ENCODE measurements at places on chromosomes 5 and 9.

GRCh38 chr9:112076814-112077213 is 98.3 kb downstream of the SUSD1 start:
- DNase-seq: no peak

- no peak for DNase-seq
Measured at GRCh38 chr9:3398232-3398648, 127.6 kb downstream of the RFX3 start.

DNA sequence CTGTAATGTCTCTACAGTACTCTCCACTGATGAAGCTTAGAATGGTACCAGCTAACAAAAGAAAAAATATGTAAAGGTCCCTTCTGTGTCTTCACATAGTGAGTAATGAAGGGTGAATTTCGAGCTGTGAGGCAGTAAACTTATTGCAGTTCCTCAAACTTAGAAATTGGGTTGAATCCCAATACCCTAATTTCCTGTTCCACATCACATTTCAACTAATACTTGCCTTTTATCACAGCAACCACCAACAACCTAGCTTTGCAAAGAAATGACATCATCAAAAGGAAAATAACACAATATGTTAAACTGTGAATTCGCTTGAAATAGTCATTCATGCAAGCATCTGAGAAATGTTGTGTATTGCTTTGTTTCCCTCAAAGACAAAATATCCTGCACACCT is 9.4 kb upstream of the TNFAIP8 start:
- DNase-seq: no peak

GRCh38 chr5:121273833-121274433 is 577.7 kb upstream of the FTMT start:
- no peak for DNase-seq

DNA sequence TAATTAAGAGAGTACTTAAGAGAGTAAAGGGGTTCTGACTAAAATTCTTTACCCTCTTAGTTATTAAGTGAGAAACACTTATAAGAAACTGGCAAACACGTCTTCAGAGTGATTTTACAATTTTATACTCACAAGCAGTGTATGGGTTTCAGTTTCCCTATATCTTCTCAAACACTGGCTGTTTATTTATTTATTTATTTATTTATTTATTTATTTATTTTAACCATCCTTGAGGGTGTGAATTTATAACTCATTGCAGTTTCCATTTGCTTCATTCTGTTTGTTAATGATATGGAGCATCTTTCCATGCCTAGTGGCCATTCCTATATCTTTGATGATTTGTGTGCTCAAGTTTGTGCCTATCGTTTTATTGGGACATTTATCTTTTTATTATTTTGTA is 68.0 kb upstream of the SGCD start:
- no peak for DNase-seq

- no peak for DNase-seq
Measured at GRCh38 chr9:132243156-132244074, 81.6 kb downstream of the NTNG2 start.

- DNase-seq: peak; percentile 15
Measured at GRCh38 chr5:19175776-19176570, 812.0 kb downstream of the CDH18 start.

- no peak for DNase-seq
Measured at GRCh38 chr5:75491621-75492020, 19.8 kb downstream of the CERT1 start.

DNA sequence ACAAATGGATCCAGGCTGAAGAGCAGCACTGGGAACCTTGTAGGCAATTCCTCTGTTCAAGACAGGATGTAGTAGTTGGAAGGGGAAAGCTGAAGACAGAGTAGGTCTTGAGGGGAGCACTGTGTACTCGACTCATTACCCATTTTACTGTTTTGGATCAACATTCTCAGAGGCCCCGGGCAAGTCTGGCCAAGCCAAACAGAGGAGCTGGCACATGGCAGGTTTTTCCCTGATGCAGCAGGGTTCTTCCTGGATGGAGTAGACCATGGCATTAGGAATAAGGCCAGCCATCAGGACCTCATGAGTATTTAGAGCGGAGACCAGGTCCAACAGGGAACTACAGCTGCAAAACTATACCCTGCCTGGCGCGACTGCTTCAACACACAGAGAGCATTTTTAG is 4.4 kb downstream of the SVEP1 start:
- DNase-seq: no peak

GRCh38 chr9:94981723-94982090 is 255.2 kb downstream of the AOPEP start:
- DNase-seq: no peak

- peak; percentile 51 for DNase-seq
Measured at GRCh38 chr5:10307206-10308148, at the start of gene CMBL. Gene CMBL (minus strand): TSS chr5:10307902. CDS start chr5:10290762, 17,140 bp downstream.

DNA sequence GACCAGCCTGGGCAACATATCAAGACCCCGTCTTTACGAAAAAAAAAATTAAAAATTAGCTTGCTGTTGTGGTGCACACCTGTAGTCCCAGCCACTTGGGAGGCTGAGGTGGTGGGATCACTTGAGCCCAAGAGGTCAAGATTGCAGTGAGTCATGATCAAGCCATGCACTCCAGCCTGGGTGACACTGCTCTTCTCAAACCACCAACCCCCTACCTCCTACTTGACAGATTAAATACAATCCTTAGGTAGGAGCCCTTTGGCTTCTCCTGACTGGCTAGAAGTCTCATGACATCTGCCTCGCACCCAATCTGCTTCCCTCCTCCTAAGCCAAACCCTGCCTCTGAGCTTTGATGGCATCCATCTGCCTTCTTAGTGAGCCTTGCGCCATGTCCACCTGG is 11.6 kb upstream of the FBP1 start:
- DNase-seq: no peak

- DNase-seq: no peak
Measured at GRCh38 chr5:69450116-69450515, 35.2 kb downstream of the MARVELD2 start.

GRCh38 chr5:127834554-127834953 is 131.4 kb downstream of the CCDC192 start:
- DNase-seq: no peak

GRCh38 chr9:129383561-129384490 is 205.8 kb upstream of the IER5L start:
- peak; percentile 39 for DNase-seq

DNA sequence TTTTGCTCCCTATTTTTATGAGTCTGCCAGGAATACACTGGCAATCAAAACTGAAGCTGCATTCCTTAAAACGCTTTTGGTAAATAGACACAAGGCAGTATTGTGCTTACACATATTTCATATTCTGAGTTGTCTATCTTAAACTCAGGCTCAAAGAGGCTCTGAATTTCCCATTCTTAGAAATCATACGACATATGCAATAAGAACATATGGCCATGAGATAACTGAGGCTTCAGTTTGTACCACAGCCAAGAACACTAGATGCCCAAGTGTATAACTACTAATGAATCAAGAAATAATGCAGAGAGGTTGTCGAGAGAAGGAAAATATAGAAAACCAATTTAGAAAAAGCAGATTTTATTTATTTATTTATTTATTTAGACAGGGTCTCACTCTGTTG is 357.4 kb downstream of the NDUFS4 start:
- no peak for DNase-seq

DNA sequence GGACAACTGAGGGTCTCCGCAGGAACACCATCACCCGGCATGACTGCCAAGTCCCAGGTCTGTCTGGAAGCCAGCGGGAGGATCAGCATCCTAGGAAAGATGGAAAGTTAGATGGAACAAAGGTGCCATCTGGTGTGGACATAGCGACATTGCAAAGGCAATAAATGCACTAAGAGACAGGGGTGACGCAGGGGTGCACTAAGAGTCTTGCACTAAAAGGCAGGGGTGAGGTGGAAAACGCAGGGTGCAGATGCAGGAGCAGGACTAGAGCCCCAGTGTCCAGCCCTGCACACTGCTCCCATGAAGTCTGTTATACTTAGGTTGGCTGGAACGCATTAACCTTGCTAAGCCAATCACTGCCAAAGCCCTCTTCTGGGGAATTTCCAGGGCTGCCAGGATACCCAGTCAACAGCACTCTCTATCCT is 15.5 kb downstream of the ATOX1 start:
- DNase-seq: peak; percentile 73

DNA sequence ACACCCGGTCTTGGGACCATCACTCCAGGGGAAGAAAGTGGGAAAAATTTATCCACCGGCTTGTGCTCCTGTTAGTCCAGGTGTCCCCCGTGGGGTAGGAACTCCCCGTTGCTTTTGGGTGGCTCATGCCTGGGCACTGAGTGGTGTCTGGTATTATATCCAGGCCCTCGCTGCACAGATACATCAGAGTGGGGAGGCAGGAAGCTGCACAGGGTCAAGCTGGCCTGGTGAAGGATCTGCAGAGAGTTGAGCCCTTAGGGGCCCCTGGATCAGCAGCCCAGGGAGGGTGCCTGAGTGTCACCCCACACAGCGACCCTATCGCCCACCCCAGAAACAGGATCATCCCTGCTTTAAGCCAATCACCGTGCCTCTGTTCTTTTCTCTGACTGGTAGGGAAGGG is 24.4 kb upstream of the COL5A1 start:
- DNase-seq: no peak

GRCh38 chr9:32741706-32742105 is 41.6 kb upstream of the TMEM215 start:
- DNase-seq: no peak

DNA sequence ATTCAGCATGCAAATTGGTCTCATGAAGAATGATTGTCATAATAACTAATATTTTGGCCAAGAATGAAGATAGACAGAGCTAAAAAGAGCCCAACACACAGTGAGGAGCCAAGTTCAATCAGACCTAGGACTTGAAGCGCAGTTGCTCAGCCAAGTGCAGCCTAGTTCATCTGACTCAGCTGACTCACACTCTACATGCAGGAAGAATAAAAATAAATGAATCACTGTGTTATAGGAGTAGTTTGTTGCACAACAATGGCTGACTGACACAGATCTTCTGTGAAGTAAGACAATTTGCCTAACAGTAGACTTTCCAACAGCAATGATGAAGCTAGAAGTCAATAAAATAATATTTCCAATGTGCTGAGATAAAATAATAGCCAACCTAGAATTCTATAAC is 261.5 kb downstream of the CEMIP2 start:
- DNase-seq: no peak

DNA sequence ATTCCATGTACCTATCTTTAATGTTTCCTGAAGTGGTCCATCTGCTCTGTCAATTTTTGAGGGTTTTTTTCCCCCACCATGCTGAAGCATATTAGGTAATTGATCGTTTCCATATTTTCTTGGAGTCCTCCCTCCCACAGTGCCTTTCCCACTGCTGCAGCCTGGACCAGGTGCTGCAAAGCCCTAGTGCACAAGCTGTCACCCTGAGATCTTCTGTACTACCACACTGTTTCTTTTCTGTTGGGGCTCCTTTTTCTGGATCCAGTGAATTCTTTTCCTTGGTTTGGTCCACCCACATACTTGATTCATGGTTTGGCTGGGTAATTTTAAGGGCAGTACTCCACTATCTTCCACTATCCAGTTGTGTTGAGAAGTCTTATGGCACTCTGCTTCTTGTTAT is 30.9 kb upstream of the FAM169A start:
- DNase-seq: no peak
